ENCODE measurements at places on chromosomes 13 and 19. TPM values are rescaled to one million over a fixed set of nuclear protein-coding genes. Genes with fewer than 3 reads are reported as not detected.
A peak's percentile ranks its signal among the peaks of the same experiment; 100 is the strongest.

Gene ZNF579
- total RNA-seq, result 8.7 TPM

Gene GALP
- total RNA-seq, result not detected

Gene ZNF264
- 23.0 TPM for total RNA-seq

DNA sequence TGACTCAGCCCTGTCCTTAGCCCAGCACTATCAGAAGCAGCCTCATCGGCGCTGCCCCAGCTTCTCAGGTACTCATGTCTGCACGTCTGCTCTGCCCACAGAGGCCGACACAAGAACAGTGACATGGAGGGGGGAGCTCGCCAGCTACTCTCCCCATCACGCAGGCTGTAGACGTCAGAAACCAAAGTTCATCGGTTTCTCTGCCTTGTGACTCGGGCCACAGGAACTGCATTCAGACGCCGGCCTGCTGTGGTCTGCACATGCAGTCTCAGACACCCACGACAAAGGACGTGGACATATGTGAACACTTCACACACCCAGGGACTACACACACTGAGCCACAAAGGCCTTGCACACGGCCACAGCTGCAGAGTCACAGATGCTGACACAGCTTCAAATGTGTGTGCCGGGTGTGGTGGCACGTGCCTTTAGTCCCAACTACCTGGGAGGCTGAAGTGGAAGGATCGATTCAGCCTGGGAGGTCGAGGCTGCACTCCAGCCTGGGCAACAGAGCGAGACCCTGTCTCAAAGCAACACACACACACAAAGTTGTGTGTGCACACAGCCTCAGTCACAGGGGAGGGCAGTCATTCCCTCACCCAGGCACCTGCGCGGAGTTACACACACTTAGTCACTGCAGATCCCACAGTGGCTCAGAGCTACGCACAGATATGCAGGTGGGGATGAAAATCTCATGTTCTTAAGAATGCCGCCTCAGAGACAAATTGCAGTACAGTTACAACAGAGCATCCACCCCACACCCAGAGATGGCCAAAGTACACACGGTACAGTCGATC lies 4.9 kb upstream of the ZFP36 start:
- DNase-seq, result peak; percentile 93

- no peak for DNase-seq
Measured at GRCh38 chr19:34366738-34367623, 2.0 kb downstream of the GPI start.

DNA sequence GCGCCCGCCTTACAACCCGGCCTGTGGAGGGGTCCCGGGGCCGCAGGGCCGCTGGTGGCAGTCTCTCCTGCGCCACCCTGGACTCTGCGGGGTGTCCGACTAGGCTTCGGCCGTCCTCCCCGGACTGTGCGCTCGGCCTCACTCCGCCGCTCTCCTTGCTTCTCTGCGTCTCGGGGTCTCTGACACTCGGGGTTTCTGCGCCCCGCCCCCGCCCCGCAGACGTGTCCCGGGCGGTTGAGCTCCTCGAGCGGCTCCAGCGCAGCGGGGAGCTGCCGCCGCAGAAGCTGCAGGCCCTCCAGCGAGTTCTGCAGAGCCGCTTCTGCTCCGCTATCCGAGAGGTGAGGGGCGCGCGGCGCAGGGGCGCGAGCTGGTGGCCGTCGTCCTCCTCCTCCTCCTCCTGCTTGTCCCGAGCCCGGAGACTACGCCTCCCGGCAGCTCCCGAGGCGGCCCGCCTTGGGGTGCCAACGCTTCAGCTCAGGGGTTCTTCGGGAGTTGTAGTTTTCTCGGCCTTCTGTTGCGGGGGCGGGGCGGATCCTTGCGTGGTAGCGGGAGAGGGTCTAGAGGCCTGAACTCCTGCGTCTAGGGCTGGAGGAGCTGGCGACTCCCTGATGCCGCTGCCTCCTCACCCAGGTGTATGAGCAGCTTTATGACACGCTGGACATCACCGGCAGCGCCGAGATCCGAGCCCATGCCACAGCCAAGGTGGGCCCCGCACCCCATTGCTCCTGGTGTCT lies 627 bp downstream of the LIN7B start:
- DNase-seq, result no peak

DNA sequence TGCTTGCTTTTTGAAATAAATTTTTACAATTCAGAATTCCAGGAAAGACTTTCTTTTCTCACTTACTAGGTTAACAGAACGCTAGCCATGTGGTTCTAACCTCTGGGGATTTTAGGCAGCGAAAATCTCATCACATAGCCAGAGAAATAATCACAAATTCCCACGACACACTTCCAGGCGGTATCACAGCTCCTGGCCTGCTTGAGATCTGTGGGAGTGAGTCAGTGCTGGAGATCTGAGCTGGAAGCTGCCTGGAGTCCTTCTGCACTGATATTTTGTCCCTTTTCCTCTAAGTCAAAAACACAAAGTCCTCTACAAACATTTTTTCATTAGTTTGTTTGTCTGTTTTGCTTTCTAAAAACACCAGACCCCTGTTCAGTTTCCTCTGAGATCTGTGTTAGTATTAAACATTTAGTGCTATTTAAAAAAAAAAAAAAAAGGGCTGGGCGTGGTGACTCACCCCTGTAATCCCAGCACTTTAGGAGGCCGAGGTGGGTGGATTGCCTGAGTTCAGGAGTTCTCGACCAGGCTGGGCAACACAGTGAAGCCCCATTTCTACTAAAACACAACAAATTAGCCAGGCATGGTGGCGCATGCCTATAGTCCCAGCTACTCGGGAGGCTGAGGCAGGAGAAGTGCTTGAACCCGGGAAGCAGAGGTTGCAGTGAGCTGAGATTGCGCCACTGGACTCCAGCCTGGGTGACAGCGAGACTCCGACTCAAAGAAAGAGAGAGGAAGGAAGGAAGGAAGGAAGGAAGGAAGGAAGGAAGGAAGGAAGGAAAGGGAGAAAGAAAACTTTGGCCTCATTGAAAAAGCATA lies 12.2 kb upstream of the UBE2L5 start:
- DNase-seq, result no peak

Measured in activated naive CD4-positive, alpha-beta T cell treated with anti-CD3 and anti-CD28 coated beads, Interleukin-2, amount 50 U/mL, for 72 hours (primary cell).